ENCODE measurements at places on chromosomes 7 and 10.
A peak's percentile ranks its signal among the peaks of the same experiment; 100 is the strongest.

DNA sequence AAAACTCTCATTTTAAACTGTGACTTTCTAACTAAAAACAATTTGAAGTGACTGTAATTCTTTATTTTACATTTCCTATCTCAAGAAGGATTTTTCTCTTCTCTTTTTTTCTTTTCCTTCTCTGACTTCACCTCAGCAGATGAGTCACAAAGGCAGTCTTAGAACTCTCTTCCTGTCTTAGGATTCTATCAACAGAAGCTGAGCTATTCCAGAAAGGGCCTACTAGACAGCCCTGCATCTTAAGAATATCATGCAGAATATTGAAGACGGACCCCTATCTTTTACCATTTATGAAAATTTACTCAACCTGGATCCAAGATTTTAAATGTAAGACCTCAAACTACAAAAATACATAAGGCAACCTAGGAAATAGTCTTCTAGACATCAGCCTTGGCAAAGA is 365.7 kb upstream of the SEMA3C start:
- no peak for DNase-seq

DNA sequence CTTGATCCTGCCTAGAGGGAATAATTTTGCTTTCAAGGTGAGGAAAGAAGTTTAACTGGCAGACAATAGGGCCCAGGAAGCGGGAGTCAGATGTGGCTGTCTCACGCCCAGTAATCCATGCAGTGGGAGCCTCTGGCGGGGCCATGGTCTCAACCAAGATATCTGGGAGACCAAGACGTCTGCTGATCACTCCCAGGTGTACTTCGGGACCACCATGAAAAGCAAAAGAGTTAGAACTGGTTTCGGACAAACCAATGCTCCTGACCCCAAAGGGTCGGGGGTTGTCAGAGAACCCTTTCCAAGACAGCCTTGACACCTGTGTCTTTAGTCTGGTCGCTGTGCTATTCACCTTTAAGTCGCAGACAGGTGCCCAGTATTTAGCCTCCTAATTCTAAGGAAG is 256.9 kb upstream of the MBL2 start:
- DNase-seq, result no peak

- DNase-seq, result peak; percentile 34
Observed at GRCh38 chr10:111425459-111425858, 348.6 kb downstream of the ADRA2A start.

DNA sequence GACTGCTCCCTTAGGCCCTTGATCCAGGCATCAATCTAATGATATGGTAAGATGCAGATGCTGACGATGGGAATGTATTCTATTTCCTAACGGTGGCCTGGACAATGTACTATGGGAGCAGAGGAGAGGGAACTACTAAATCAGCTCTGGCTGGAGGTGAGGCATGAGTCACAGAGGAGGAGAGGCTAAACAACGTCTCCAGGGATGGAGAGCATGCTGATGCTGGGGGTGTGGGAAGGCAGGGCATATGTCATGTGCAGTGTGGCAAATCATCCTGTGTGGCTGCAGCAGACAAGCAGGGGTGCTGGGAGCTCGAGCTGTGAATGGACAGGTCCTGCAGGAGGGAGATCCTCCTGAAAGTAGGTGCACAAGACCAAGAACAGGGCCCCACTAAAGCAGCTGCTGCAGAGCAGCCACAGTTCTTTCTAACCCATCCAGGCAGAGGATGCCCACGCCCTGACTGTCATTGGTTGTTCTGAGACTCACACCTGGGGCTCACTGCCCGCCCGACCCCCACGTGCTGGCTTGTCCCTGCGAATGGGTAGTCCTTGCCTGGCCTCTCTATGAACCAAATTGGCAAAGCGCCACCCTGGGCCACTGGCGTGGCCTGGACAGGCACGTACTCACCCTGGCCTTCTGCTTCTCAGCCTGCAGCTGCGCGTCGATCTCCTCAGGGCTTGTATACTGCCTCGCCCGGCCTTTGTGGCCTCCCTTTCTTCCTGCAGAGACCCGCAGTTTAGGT is 4.0 kb downstream of the PDAP1 start:
- no peak for DNase-seq

DNA sequence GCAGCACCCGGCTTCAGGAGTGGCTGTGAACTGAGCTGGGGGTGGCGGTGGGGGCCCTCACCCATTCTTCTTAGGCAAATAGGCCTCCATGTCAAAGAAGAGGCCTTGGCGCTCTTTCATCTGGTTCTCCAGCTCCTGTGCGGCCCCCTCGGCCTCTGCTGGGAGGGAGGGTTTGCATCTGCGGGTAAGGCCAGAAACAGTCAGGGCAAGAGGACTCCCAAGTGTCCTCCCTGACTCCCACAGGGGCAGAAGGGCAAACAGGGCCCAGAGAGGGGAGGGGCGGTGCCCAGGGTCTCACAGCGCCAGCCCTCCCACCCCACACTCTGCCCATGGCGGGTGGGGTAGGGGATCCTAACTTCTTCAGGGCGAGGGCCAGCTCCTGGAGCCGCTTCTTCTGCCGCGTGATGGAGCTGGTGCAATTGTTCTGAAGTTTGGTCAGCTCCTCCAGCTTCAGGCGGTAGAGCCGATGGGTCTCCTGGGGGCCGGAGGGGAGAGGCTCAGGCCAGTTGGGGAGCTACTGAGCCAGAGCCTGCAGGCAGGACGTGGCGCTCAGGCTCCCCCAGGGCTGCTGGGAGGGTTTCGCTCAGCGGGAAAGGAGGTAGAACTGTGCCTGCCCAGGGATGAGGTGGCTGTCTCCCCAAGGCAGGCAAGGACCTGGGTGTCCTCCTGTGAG is 2.2 kb downstream of the TMEM120A start:
- no peak for DNase-seq

GRCh38 chr10:6999232-6999925 is 411.5 kb downstream of the SFMBT2 start:
- DNase-seq, result no peak

DNA sequence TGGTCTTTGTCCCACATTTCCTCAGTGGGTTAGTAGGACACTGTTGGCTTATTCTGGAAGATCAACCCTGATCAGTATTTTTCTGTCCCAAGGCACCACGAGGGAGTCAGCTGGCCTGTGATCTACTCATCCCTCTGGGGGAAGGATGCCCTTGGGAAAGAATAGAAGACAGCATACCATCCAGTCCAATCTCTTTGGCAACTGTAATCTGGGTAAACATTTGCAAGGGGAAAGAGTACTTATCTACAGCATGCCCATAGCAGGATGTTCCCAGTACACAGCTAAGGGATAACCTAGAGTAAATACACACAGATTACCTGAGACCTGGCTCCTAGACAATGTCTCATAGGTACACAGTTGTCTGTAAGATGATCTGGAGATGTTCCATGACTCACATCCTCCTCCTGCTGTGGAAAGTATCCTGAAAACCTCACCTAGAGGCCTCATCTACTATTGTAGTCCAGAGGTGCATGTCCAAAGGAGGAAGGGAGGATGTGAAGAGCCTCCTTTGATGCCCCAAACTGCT is 134.3 kb upstream of the VWC2 start:
- DNase-seq, result no peak

GRCh38 chr10:122386514-122386913 is 12.0 kb downstream of the PLEKHA1 start:
- no peak for DNase-seq

GRCh38 chr7:90777041-90777440 is 180.9 kb downstream of the CDK14 start:
- DNase-seq, result no peak

GRCh38 chr7:83769407-83769806 is 120.5 kb upstream of the SEMA3E start:
- no peak for DNase-seq

DNA sequence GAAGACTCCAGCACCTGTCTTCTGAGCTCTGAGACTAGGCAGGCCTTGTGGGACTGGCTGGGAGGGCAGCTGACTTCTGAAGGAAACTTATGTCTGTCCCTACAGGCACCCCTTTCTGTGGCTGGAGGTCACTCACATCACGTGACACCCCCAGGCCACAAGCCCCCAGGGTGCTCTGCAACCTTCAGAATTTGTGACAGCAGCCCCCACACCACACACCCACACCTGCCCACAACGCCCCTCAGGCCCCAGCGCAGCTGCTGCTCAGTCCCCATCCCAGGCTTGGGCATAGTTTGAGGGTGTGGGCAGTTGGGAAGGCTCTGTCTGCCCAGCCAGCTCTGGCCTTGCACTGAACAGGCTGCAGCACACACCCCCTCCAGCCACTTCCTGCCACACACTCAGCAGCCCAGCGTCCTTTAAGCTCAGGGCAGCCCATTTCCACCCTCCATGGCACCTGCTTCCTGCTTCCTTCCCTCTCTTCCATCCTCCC is 80.0 kb upstream of the UNC5B start:
- DNase-seq, result no peak

Measured in SK-N-DZ (cell line).